COLO829 (cell line): ENCODE measurements at places on chromosomes 2 and 18.

DNA sequence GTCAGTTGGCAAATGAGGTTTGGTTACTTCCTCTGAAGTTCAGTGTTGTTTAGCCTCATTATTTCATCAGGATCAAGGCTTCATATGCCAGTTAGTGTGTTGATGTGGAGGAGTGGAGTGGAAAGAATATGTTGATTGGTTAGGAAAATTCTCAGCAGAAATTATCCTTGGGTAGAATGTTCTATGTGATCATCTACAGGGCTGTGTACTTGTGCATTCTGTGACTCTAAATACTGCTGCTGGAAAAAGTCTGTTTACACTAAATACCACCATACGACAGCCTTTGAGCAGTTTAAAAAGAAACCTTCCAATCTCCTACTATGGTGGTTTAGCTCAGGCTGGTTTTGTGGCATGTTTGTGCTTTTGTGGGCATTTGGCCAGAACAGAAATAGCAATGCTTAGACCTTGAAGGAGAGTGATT, 25.8 kb downstream of the CAB39 start:
- no peak for DNase-seq

- no peak for DNase-seq
Measured at GRCh38 chr2:51510303-51510702, 478.4 kb upstream of the NRXN1 start.

- DNase-seq: peak; percentile 45
Measured at GRCh38 chr18:6741232-6741663, 11.7 kb downstream of the ARHGAP28 start.

DNA sequence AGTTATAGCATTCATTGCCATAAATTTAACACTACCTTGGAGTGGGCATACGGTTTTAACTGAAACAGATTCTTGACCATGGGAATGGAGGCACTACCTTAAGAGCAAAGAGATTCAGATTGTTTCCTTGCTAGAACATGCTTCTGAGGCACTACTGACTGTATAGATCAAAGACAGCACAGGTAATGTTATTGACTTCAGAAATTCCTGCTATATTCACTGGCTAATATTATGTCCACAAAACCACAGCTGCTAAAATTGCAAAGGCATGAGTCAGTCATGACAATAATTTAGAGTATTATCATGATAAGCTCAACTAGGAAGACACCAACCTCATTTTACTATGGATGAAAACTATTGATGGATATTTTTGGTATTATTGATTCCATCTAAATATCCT, 39.4 kb downstream of the SLC8A1 start:
- DNase-seq: no peak

DNA sequence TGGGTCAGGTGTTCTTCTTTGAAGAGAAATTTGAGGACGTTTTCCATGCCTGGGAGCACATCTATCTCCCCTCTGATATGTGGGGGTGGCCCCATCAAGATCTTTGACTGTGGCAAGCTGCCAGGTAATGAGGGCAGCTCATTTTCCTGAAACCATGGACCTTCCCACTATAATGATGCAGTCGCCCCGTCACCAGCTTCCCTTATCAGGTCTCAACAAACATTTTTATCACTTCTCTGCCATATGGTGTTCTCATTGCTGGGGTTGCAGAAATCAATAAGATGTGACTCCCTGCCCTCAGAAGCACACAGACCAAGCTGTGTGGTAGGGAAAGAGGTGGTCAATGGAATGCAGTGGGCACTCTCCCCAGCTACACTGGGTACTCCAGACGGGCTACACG, 48.4 kb upstream of the B3GNT7 start:
- DNase-seq: no peak

DNA sequence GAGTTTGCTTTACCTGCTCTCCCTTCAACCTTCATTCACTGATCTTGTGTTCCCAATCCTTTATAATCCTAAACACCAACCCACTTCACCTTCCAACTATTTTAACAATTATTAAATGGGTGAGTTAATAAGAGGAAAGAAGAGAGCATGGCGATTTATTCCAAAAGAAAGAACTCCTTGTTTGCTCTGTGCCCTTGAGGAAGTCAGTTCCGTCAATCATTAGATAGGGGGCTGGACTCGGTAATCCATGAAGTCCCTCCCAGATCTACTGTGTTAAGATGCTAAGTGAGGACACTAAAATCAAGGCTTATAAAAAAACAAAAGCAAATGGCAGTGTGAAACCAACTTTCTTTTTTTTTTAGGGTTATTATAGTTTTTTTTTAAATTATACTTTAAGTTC, 589.9 kb downstream of the XIRP2 start:
- DNase-seq: peak; percentile 71

- DNase-seq: no peak
Measured at GRCh38 chr2:117933884-117934354, 80.0 kb downstream of the CCDC93 start.

DNA sequence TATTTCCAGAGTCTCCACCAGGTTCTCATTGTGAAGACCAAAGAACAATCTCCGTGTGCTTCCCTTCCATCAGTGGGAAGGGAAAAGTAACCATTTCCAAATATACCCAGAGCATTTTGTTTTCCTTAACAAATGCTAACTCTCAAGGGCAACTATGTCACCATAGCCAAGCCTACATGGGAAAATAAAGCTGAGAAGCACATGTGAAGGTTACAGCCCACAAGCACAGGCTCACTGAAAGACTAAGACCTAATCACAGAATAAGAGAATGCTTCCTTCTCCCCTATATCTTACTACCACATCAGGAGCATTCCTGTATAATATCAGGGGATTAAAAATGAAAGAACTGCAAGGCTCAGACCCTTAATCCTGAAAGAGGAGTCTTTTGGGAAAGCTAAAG, 28.2 kb downstream of the SP9 start:
- DNase-seq: no peak

DNA sequence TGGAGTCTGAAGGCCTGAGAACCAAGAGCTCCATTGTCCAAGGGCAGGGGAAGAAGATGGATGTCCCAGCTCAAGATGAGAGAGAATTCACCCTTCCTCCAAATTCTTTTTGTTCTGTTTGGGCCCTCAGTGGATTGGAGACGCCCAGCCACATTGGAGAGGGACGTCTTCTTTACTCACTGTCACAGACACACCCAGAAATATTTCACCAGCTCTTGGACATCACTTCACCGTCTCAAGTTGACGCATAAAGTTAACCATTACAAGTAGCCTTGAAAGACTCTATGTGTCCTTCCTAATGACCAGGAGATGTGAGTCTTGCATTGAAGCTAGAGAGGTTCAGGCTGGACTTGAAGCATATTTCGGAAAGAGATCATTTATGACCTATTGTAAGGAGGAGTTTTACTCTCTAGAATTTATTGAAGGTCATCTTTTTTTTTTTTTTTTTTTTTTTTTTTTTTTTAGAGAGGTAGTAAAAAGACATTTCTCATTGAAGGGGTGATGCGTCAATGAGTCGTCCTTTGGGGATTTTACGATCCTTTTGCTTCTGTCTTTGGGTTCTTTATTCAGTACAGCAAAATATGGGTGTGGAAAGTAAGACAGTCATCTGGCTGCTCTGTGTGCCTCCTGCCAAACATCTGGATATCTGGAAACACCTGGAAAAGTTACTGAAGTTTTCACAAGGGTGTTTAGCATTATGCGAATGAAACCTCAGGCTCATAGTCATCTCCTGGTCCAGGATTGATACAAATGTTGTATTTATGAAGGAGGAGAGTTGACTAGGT, 118.1 kb downstream of the PRPF40A start:
- DNase-seq: no peak

DNA sequence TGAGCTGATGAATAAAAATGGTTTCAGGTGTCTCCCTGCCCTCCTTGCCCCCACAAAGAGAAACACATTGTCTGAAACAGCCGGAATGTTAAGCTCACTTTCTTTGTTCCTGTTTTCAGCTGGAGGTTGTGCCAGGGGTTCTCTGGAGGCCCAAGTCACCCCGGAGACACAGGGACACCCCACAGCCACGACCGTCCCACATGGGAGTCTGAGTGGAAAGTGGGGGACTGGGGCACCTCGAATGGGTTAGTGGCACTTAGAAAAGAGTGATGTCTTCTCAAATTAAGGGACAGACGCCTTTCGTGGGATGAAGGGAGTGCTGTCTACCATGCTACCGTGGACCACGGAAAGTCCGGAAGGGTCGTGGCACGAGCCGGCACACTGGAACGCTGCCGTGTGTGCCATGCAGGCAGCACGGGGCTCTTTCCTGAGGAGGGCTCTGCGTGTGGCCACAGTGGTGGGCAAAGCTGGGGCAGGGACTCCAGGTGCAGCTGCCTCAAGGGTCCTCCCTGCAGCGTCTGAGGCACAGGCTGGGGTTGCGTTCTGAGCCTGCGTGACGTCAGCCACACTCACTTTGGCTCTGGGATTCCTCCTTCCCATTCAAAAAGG, 39.4 kb upstream of the CTDP1 start:
- no peak for DNase-seq
